NCI-H1694 (cell line): ENCODE measurements at places on chromosomes 6 and 20.

DNA sequence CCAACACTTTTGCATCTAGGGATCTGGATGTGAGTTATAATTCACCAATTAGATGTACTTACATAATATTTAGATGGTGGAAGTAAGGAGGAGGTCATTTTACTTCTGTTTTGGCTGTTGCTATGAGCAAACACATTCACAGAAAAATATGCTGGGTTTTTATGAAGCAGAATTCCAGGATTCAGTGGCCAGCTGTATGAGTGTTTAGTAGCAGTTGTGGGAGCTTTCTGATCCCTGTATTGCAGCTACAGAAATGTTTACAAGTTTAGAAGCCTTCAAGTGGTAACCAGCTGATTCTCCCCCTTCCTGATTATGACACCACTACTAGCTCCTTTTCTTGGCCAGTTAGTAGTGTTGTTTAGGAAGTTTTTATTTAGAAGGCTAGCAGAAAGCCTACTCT lies 177.0 kb downstream of the TENT5A start:
- DNase-seq, result no peak

DNA sequence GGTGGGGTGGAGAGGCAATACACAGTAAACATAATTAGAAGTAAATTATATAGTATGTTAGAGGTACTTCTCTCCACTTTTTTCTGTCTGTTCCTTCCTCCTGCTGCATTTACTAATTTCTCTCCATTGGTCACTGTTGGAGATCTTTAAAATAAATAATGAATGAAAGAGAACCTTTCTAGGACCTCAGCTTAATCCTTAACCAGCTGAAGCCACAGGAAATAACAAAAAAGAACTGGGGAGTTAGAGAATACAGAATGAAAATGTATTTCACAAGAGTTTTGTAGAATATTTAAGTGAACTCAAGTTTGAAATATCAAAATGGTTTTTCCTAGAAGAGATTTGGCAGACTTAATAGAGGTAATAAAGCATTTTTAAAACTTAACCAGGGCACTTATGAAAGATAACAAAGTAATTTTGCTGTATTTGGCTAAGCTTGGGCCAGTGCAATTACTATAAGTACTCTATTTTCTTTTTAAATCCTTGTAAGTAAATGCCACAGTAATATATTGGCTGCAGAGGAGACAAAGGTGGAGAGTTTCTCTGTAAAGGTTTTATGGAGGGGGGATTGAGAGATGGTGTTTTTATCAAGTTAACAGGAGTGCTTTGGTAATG lies 405.0 kb downstream of the CDKAL1 start:
- DNase-seq, result no peak

DNA sequence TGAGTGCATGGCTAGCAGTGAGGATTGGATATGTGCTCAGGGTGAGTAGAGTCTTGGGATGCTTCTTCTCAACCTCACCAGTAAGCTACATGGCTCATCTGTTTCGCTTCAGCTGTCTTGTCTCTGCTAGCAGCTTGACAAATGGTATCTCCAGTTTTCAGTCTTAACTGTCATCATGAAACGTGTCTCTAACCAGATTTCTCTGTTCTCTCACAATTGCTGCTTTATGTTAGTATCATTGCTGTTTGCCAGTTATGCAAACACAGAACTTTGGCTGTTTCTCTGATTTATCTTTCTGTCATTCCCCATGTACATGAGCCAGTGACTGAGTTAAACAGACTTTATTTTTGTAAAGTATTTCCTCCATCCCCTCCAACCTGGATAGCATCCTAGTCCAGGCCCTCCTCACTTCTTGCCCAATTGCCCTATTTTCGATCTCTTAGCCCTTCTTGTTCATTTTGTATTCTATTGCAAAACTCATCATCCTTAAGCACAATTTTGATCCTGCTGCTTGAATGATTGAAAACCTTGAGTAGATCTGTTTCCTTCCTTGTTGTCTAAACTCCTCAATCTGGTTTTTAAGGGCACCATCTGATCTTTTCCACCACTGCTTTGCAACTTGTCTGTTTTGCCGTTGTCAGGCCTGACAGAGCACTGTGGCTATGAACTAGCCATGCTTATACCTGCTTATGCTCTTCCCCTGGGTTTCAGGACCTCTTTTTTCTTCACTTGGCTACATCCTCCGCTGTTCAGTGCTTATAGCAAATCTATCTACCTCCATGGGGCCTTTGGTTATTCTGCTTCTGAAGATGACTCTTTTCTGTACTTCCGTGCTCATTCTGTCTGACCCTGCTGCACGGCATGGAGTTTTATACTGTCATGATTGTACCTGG lies 37.7 kb upstream of the ADIG start:
- no peak for DNase-seq

- no peak for DNase-seq
These were observed 37.9 kb downstream of the SPATA2 start for GRCh38 chr20:49877386-49877921.

DNA sequence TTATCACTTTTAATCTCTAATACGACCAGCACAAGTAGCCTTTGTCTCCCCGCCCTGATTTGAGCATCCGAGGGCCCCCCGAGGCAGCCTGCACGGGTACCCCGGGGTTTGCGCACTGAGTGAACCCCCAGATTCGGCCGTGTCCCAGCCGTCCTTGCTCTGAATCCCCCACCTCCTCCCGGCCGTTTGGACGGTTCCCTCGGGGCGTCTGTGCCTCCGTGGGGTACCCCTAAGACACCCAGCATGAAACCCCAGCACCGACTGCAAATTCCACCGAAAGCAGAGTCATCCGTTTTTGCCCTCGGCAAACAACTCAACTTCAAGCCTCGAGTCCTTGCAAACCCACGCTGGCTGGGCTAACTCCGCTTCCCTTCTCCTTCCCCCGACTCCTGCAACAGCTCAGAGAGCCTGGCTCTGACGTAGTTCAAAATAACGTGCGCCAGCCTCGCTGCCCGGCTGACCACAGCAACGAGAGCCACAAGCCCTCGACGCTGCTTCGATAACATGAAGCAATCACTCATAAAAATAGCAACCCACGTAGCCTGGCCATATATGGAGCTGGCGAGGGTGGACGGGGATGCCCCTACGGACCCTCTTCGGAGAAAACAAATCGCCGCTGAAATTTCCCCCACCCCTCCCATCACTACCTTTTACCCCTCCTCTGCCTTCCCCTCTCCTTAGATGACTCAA lies 764 bp upstream of the SNAP25 start:
- no peak for DNase-seq

DNA sequence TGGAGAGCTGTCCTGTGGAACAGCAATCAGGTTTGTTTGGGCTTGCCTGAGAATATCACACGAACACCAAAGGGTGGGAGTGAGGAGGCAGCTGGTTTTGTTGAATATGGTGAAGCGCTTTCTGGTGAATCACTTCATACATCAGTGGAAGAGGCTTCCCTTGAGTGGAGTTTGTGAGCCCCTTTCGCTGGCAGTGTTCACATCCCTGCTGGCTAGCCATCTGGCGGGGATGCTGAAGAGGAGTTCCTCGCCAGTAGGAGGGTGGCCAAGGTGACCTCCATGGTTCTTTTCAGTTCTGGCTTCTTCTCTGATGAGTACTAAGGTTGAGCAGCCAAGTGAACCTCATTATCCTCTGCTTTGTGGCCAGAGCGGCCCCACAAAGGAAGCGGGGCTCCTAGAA lies 37.7 kb upstream of the RNF8 start:
- peak; percentile 93 for DNase-seq

GRCh38 chr6:89050155-89050554 lies 30.4 kb upstream of the PNRC1 start:
- no peak for DNase-seq

GRCh38 chr20:60244373-60245146 lies 286.3 kb downstream of the CDH26 start:
- no peak for DNase-seq

DNA sequence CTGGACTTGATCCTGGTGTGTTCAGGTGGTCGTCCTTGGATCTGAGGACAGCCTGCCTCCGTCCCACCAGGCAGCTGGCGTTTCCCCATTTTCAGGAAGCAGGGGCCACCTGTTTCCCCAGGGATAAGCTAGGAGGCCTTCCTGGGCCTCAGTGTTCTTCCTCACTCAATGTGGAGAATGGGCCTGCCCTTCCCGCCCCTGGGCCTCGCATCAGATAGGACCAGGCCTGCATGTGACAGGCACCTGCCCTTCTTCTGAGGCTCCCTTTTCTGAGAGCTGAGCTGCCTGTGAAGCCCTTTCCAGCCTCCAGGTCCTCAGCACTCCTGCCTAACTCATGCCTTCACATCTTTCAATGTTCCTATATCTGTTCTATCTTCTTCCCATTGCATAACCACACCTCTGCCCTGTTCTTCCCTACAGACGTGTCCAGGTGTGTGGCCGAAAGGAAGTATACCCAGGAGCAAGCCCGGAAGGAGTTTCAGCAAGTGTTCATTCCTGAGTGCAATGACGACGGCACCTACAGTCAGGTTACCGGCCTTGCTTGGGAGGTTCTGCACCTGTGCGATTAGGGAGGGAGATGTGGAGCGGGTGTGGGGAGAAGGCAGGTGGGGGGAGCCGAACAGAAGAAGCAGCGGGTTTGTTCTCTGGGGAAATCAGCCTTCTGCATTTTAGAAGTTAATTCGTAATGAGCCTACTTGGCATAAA lies 85.1 kb downstream of the SMOC2 start:
- no peak for DNase-seq

- DNase-seq, result no peak
These were observed 66.3 kb downstream of the MAN1A1 start for GRCh38 chr6:119283214-119283613.

- no peak for DNase-seq
These were observed 193.6 kb downstream of the EDN1 start for GRCh38 chr6:12483712-12484111.

GRCh38 chr20:17969884-17970409 lies 1.1 kb downstream of the MGME1 start:
- no peak for DNase-seq
